ENCODE measurements at places on chromosomes 16 and 17.

DNA sequence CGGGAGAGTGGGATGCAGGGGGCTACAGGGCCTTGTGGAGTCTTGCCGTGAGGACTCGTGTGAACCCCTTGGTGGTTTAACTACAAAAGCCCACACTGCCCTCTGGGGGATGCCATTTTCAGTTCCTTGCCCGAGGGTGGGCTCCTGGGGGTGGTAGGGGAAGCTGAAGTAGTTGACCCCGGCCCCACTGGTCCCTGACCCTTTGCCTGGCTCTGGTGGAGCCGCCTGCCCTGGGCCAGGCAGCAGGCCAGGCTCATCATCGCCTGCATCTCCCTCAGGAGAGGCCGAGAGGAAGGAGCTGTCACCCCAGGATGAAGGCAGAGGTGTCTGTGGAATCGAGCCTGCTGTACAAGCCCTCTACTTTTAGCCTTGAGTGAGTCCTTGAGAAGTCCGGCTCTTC lies 10.2 kb downstream of the COX4I1 start:
- DNase-seq, result no peak

DNA sequence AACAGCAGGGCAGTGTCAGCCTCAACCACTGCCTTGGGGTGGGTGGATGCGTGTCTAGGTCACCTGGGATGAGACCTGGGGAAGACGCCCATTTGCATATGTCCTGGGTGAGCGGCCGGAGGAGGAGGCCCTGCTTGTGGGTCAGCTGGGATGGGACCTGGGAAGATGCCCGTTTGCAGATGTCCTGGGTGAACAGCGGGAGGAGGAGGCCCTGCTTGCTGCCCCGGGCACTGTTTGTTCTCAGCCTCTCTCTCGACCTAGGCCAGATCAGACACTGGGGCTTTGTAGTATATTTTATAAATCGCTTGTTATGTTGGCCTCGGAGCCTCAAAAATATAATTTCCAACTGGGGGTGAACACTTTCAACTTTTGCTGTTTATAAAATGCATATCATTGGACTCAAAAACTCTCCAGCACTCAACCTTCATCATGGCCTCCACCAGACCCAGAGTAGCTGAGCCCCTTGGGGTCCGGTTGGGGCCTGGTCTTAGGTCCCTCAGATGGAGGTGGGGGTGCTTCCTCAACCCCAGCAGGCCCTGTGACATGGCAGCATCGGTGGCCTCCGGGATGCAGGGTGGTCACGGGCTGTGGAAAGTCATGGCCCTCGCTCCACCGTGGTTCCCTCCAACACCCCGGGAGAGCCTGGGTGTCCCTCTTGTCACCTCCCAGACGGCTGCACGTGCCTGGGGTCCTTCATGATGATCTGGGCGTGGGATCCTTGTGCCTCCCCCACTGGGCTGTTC lies 17.3 kb downstream of the DBNDD1 start:
- DNase-seq, result no peak

- DNase-seq, result no peak
These were observed 8.2 kb upstream of the GGA2 start for GRCh38 chr16:23518435-23518891.

GRCh38 chr16:74216319-74216718 lies 80.3 kb upstream of the PSMD7 start:
- DNase-seq, result peak; percentile 9
